NCI-H748 treated with DMSO at 0.1 percent for 48 hours (cell line): ENCODE measurements at places on chromosomes 13 and 19.

DNA sequence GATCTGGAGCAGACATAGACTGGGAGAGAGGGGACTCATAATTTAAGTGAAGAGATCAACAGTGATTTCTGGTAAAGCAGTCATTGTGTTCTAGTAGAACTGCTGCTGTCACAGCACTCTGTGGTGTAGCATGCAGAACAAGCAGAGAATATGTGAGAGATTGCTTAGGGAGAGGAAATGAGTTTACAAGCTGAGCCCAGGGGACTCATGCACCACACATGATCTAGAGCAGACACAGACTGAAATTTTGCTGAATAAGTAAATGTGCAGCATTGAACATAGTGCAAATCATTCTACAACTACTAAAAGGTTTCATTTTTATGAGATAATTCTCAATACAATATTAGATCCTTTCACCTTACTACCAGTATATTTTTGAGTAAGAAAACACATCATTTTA lies 125.7 kb downstream of the MYO16 start:
- DNase-seq, result no peak

DNA sequence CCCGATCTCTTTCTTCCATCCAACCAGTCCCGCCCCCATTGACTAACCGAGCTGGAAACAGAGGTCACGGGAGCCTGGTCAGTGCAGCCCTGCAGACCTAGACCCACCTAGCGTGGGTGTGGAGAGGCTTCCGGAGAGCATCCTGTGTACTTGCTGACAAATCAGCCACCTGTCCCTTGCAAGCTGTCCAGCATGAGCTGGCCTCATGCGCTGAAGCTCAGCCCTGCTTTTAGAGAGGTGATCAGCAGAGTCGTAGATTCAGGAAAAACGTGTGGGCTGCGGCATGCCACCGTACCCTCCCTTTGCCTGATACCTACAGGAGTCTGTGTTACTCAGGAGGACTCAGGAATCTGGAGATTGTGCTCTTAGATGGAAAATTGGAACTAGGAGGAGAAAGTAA lies 80.3 kb upstream of the UQCRFS1 start:
- DNase-seq, result no peak

DNA sequence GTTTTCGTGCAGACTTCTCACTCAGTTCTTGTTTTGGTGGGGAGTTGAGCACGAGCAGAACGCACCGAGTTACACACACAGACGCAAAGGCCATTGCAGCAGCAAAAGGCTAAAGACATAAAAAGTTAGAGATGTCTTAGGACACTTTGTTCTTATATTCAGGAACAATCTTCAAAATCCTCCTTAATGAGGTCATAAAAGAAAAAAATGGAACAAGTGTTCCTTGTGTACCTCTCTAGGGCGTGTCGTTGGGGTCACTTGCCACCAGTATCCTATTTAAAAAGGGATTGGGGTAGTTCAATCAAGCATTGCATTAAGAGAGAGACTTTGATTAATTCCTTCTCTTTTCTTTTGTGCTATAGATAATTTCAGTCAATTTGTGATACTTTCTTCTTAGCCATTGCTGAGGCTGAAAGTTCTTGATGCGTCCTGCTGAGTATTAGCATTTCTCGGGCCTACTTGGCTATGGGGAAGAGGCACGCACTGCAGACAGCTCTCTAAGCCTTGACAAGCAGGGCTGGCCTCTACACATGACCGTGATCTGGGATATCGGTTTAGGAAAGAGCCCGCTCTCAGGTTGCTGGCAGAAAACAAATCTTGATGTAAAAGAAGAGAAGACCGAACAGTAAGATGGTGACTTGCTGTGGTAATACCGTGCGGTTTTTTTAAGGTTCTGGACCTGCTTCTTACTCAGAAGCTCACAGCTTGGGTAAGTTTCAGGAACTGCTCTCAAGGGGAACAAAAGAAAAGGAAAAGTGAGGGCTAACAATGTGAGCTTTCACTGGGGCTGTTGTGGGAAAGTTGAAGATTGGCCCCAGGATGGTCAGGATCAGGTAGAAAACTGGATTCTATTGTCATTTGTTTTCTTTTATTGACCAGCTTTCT lies 223.6 kb downstream of the TM9SF2 start:
- DNase-seq, result no peak

GRCh38 chr13:43408274-43408673 lies 378.5 kb downstream of the ENOX1 start:
- DNase-seq, result no peak

- DNase-seq, result no peak
These were observed 457.3 kb downstream of the EFNB2 start for GRCh38 chr13:106078191-106078590.

DNA sequence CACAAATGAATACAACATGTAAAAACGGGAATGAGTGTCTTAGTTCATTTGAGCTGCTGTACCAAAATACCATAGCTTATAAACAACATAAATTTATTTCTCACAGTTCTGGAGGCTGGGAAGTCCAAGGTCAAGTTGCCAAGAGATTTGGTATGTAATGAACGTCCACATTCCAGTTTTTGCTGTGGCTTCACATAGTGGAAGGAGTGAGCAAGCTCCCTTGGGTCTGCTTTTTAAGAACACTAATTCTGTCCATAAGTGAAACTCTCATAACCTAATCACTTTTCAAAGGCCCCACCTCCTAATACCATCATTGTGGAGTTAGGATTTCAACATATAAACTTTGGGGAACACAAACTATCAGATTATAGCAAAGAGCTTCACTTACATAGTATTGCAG lies 1189.6 kb downstream of the PCDH9 start:
- DNase-seq, result no peak

DNA sequence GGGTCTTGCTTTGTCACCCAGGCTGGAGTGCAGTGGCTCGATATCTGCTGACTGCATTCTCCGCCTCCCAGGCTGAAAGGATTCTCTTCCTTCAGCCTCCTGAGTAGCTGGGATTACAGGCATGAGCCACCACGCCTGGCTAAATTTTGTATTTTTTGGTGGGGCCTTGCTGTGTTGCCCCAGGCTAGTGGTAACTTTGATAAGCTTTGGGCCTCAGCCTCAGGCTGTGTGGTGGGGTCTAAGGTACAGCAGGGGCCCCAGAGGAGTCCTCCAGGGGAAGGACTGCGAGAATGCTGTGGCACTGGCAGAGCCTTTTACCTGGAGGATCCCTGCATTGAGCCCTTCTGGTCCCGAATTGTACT lies 7.2 kb downstream of the DOT1L start:
- no peak for DNase-seq

DNA sequence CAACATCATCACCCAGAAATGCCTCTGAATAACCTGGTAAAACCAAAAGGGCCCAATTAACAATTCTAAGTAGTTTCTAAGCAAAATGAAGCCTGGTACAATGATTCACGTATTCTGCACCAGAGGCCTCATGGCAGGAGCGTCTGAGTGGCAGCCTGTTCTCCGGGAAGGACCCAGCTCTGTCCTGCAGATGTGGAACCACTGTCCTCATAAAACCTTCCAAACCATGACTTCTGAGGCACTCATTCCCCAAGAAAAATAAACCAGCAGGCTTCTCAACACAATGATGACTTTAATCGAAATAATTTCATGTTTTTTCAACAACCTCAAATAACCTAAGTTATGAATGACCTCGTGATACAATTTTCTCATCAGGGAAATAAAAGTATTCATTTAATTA lies 89.9 kb downstream of the STK24 start:
- DNase-seq, result no peak

GRCh38 chr13:20342311-20342710 lies 110.2 kb upstream of the GJB6 start:
- no peak for DNase-seq

- no peak for DNase-seq
These were observed 8.8 kb downstream of the SYDE1 start for GRCh38 chr19:15115762-15116615.

- DNase-seq, result no peak
These were observed 399 bp upstream of the ZNF136 start for GRCh38 chr19:12162513-12162881.

GRCh38 chr19:49435670-49436069 lies 5.7 kb downstream of the SLC17A7 start:
- no peak for DNase-seq

- DNase-seq, result no peak
These were observed 611 bp upstream of the LRFN1 start for GRCh38 chr19:39321117-39321831.

- no peak for DNase-seq
These were observed 627.7 kb downstream of the LIG4 start for GRCh38 chr13:107587681-107588080.

DNA sequence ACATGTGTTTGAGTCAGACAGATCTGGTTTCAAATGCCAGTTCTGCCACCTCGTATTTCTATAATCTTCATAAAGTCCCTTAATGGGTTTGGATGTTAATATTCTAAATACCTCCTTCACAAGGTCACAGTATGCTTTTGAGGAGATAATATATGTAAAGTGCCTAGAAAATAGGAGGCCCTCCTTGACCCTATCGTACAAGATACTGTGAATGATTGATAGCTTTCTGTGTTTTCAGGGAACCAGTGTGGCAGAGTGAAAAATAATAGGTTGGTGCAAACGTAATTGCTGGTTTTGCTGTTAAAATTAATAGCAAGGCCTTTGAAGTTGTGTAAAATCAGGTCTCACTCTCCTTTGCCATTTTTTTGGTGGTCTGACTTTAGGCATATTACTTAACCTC lies 77.5 kb upstream of the SCEL start:
- no peak for DNase-seq

DNA sequence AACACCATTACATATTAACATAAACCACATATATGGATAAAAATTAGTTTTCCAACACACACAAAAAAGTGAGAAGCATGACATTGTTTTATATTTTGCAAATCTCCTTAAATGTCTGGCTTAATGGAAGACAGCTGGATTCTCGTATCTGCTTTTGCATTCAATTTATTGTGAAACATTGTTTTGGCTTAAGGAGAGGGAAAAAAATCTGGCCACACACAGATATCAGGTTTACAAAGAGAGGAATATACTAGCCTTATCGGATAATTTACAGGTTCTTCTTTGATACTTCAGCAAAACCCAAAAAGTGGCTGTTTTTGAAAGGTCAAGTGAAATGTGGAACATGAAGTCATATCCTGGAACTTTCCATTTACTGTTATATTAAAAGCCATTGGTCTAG lies 523.5 kb upstream of the ARGLU1 start:
- no peak for DNase-seq

GRCh38 chr13:20964904-20965303 lies 62.4 kb upstream of the XPO4 start:
- DNase-seq, result no peak

- no peak for DNase-seq
These were observed 22.4 kb downstream of the PRR12 start for GRCh38 chr19:49613374-49613773.

DNA sequence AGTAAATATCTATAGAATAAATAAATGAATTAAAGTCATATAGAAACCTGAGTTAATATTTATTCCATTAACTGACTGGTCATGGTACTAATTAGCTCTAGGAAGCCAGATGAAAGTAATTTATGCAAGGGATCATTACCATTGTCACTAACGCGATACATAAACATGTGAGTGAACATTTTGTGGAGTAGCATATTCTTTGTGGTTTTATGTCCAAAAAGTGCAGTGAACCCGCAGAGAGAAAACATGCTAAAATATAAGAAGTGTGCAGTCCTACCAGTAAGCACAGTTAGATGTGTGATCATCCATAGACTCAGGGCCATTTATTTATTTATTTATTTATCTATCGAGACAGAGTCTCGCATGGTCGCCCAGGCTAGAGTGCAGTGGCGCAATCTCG lies 1.6 kb downstream of the GPR183 start:
- no peak for DNase-seq

DNA sequence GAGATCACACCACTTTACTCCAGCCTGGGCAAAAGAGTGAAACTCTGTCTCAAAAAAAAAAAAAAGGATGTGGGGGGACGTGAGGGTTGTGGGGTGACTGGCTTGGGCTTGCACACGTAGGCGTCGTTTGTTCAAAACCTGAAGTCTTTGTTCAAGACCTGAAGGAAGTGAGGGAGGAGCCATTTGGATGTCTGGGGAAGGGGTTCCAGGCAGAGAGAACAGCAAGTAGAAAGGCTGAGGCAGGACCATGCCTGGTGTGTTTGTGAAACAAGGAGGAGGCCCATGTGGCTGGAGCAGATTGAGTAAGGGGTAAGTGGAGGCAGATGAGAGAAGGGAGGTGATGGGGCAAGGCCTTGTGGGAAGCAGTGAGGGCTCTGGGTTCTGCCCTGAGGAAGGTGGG lies 27.8 kb downstream of the PIN1 start:
- no peak for DNase-seq

- peak; percentile 67 for DNase-seq
These were observed 2.8 kb downstream of the TNNT1 start for GRCh38 chr19:55146078-55146704.

GRCh38 chr13:39956036-39956435 lies 300.6 kb downstream of the COG6 start:
- no peak for DNase-seq

- DNase-seq, result no peak
These were observed 45.4 kb upstream of the MIR17HG start for GRCh38 chr13:91302111-91302510.

DNA sequence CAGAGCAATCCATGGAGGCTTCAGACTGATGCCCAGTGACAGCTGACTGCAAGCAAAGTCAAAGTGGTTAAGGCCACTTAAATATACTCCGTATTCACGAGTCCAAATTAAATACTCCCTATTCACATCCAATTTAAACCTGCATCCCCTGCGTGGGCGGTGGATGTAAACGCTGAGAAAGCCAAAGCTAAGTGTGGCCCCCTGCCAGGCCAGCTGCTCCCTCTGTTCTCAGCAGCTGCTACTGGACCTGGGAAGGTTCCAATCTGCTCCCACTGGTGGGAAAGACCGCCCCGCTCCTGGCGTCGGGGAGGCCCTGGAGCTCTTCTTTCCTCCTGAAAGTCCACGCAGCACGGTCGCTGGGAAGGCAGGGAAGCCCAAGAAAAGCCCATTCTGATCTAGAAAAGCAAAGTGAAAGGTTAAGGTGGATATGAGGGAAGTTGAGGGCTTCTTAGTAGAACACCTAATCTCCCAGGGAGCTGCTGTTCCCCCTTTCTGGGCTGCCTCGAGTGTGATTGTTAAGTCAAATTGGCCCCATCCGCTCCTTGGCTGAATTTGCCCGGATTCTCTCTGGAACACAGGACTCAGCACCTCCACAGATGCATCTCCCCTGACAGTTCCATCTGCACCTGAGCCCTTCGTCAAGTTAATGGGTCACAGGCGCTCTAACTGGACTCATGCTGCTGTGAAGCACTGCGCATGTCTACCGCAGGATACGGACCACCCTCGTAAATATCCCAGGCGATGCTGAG lies 205.5 kb downstream of the USP12 start:
- DNase-seq, result peak; percentile 47

- no peak for DNase-seq
These were observed 1235.2 kb upstream of the SLC10A2 start for GRCh38 chr13:104301171-104301975.
